Cerebellar nuclear complex (tissue), 1 donor: ENCODE measurements at places on chromosomes 11 and 22.

DNA sequence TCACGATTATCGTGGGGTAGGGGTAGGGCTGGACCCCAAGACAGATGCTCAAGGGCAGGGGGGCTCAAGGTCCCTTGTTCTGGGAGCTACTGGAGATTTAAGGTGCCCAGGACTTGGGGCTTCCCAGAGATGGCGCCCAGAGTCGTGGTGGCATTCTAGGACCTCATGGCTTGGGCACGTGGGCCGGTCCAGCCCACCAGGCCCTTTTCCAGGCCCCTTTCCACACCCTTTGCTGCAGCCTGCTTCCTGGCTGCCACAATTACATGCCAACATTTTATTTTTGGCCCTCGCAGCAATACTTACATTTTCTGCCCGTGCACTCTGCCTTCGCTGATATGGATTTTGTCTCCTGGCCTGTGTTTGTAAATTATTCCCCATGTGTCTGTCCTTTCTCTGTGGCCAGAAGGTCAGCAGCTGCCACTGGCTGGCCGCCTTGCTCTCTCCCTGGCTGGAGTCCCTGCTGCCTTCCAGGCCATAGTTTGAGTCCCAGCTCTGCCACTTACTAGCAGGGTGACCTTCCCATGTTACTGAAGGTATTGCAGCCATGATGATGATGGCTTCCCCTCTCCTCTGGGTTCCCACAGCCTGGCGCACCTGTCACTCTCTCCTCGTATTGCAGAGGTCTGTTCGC lies 11.2 kb downstream of the MB start:
- no peak for DNase-seq

DNA sequence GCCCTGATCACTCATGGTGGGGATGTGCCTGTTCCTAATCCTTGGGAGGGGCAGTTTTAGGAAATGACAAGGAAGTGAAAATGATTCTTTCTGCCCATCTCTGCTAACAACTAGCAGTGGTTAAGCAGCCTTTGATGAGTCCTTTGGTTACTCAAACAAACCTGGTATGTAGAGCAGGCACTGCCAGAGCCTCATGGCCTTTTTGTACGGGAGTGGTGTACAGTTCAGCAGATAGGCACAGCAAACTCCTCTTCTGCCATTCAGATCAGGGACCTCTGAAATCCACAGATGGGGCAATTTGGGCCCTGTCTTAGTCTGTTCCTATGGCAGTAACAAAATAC lies 66.2 kb downstream of the FZD4 start:
- DNase-seq: no peak

- no peak for DNase-seq
These were observed 358.2 kb upstream of the PDGFD start for GRCh38 chr11:104522123-104522522.

DNA sequence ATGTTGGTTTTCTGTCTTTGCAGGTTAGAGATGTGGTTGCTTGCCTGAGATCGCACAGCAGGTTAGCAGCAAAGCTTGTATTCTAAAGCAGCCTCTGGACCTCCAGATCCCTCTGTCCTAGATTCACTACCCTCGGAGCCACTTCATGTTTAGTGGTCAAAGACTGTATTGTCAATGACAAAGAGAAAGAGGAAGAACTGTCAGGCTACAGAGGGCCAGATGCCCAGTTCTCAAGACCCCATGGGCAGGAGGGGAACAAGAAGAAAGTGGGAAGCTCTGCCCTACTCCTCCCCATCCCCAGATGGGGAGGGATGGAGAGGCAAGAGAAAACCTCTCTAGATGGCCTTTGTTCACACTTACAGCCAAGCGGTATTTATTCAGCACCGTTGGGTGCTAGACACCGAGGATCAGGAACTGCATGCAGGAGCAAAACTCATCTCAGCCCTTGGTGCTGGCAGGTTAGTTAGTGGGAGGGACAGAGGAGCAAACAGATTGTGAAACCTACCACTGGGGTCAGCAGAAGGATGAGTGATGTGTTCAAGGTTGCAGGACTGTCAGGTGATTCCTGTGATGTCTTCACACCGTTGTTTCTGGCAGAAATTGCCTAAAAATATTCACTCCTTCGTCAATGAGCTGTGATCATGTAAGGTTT lies 38.3 kb upstream of the PTPRJ start:
- no peak for DNase-seq

- DNase-seq: no peak
These were observed 16.9 kb downstream of the CTNND1 start for GRCh38 chr11:57778318-57779037.

- no peak for DNase-seq
These were observed 1047.1 kb upstream of the CCDC90B start for GRCh38 chr11:84333221-84333620.

GRCh38 chr11:66906061-66906733 lies 49.3 kb downstream of the LRFN4 start:
- DNase-seq: no peak

- DNase-seq: no peak
These were observed 49.3 kb downstream of the ME3 start for GRCh38 chr11:86623041-86623621.

DNA sequence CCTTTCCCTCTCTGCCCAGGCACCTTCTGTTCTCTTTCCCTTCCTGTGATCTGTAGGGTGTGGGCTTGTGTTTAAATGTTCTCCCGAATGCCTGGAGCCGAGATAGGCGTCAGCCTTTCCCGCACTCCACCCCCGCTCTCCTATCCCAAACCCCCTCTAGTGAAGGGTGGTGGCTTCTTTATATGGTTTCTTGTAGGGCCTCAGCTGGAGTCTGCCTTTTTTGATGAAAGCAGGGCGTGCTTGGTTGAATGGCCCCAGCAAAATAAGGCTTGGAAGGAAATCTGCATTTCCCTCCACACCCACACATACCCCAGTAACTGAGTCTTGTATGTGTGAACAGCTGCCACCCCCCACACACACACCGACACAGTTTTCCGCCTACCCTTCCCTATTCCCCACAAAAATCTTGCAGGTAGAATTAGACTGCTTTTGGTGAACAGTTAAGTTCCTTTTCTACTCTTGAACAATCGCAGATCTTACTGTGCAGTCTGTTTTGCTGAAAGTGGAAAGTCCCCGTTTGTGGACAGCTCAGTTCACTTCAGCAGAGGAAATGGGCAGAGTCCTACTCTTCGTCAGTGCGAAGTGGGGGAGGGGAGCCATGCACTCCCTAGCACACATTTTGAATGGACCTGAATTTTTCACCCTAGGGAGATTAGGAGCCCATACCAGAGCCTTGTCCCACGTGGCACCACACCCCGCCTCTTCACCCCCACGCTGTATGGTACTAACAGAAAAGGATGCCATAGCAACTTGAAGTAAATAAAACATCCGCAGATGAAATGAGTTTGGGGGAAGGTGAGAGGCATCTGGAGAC lies 25.5 kb upstream of the GRK2 start:
- no peak for DNase-seq

DNA sequence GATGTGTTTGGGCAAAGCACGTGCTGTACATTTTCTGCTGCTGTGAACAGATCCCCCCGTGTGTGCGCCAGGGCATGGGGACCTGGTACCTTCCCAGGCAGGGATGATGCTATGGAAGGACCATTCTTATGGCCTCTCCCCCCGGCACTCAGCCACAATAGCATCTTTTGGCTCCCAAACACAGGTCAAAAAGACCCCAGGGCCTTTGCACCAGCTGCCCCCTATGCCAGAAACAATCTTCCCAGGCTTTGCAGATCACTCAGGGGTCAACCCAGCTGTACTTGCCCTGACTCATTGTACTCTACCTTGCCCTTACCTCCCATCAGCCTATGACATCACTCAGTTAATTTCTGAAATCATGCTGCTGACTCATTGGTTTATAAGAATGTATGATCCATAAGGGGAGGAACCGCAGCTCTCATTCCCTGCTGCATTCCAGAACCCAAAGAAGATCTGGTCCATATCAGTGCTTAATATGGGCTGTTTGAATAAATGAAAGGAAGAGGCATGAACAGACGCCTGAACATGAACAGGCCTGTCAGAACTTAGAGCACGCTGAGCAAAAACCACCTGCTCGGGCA lies 100.7 kb downstream of the CELSR1 start:
- no peak for DNase-seq

- DNase-seq: no peak
These were observed 92.5 kb downstream of the WNT7B start for GRCh38 chr22:45884201-45885062.

- DNase-seq: no peak
These were observed 11.2 kb downstream of the IL10RA start for GRCh38 chr11:117997406-117997805.

DNA sequence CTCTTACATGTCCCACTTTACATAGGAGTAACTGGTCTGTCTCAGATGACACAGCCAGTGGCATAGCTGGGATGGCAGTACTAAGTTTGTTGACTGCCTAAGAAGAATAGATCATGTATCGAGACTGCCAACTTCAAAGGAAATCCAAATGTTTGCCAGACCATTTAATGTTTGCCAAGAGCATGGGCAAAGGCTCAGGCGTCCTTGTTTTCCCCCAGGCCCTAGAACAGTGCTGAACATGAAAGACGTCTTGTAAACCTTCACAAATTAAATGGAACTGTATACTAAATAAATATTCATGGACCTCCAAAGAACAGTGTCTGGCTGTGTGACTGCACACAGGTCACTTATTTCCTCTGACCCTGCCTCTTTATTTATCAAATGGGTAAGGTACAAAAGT lies 234.7 kb upstream of the CCDC90B start:
- DNase-seq: no peak

DNA sequence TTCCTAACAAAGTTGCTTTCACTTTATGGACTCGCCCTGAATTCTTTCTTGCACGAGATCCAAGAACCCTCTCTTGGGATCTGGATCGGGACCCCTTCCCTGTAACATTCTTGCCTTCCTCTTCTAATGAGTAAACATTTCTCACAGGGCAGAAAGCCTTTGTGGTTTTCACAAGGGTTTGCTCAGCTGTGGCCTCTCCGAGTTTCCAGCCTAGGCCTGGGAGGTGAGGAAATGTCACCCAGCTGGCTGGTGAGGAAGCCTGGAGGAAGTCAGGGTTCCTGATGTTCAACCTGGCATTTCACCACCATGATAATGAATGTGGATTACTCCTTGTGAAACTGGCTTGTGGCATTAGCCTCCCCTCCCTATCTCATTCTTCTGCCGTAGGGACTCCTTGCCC lies 224.9 kb downstream of the DSCAML1 start:
- DNase-seq: no peak

DNA sequence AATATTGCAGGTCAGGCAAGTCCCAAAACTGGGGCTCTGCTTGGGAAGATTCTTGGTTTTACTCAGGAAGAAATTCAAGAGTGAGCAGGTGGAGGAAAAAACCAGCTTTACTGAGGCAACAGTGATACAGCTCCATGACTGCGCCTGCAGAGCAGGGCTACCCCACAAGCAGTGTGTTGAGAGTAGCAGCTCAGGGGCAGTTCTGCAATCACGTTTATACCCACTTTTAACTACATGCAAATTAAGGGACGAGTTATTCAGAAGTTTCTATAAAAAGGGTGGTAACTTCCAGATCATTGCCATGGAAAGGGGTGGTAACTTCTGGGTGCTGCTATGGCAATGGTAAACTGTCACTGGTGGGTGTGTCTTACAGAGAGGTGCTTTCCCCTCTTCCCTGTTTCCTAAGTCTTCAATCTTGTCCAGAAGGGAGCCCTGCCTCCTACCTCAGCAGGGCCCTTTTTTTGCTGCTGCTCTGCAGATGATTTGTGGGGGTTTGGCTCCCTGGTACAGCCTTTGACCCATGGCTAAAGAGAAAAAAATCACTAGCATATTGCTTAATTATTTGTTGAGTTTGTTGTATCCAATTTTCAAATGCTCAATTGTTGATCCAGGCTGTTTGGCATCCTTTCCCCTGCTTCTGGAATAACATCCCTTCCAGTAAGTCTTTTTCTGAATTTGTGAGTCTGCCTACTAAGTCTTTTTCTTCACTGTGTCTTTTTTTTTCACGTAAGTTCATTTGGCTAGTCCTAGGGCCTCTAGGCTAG lies 30.0 kb upstream of the ME3 start:
- no peak for DNase-seq

- DNase-seq: no peak
These were observed 264.4 kb downstream of the DDX10 start for GRCh38 chr11:108929241-108929640.

- DNase-seq: no peak
These were observed 999.0 kb downstream of the BRD1 start for GRCh38 chr22:48828688-48829087.

DNA sequence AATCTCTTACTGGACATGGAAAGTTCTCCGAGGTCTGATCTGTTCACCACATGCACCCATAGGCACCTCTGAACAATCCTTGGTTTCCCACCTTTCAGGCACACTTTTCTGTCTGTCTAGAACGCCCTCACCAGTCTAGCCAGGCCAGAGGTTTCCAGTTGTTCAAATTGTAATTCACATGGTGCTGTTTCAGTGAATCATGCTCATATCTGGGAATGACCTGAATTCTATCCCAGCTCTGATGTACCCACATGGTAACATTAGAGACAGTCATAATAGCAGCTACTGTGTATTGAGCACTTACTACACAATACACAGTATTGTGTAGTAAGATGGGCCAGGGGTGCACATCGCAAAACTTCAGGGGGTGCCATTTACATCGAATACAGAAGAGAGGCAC lies 138.2 kb downstream of the COMMD9 start:
- no peak for DNase-seq

DNA sequence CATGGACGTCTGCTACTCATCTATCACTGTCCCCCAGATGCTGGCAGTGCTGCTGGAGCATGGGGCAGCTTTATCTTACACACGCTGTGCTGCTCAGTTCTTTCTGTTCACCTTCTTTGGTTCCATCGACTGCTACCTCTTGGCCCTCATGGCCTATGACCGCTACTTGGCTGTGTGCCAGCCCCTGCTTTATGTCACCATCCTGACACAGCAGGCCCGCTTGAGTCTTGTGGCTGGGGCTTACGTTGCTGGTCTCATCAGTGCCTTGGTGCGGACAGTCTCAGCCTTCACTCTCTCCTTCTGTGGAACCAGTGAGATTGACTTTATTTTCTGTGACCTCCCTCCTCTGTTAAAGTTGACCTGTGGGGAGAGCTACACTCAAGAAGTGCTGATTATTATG lies 9.2 kb upstream of the OR9Q2 start:
- no peak for DNase-seq

- no peak for DNase-seq
These were observed 37.6 kb upstream of the SLC5A1 start for GRCh38 chr22:32005453-32005852.

DNA sequence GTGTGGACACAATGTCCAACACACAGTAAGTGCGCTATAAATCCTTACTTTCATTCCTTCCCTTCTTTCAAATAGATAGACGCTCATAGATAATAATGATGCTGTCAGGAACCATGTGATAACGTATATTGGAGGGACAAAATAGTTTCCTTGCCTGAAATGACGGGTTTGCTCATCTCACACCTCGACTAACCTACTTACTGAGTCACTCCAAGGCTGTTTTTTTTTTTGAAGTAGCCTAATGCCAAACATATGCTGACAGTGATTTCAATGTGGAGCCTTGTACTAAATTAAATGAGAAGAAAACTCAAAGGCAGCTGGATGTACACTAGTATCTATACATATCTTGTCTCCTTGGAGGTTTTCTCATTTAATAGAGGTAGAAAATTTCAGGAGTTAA lies 400.5 kb downstream of the NELL1 start:
- no peak for DNase-seq

- no peak for DNase-seq
These were observed 16.9 kb downstream of the IL18BP start for GRCh38 chr11:72015511-72016061.

GRCh38 chr11:66691311-66691980 lies 13.8 kb upstream of the RBM4B start:
- DNase-seq: no peak

GRCh38 chr22:19664951-19665783 lies 49.1 kb upstream of the SEPTIN5 start:
- no peak for DNase-seq

- DNase-seq: peak; percentile 70
These were observed 22.8 kb upstream of the PPFIA1 start for GRCh38 chr11:70247710-70248072.

- no peak for DNase-seq
These were observed 9.7 kb upstream of the FXYD2 start for GRCh38 chr11:117834068-117834810.
